Activated CD4-positive, alpha-beta T cell treated with anti-CD3 and anti-CD28 coated beads, Interleukin-2, amount 50 U/mL, for 24 hours (primary cell): ENCODE measurements at places on chromosomes 2 and 18.

GRCh38 chr2:170166735-170167134, 11.2 kb upstream of the MYO3B start:
- DNase-seq: no peak

DNA sequence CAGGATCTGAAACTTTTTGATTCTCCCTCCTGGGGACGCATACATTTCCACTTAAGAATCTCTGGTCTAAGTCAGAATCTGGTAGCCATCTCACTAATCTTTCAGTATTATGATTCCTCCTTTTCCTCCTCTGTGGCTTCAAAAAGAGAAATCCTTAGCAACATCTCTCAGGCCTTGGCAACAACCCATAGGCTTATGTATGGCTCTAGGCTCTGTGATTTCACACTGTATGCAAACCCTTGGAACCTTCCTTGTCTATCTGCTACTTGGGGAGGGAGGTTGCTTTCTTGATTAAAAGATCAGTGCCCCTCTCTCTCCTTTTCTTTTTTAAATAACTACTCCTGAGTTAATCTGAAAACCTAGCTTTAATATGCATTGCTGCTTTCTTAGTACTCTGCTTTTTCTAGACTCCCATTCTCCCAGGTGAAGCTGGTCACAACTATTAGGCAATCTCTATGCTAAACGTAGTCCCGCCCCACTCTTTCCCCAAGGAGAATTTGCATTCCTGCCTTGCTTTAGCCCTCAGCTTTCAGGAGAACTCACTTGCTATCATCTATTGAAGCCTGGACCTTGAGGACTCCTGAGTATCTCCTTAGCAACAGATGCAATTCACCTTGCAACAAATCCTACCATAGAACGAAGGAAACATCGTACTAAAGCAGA, 72.2 kb upstream of the L3MBTL4 start:
- no peak for DNase-seq

DNA sequence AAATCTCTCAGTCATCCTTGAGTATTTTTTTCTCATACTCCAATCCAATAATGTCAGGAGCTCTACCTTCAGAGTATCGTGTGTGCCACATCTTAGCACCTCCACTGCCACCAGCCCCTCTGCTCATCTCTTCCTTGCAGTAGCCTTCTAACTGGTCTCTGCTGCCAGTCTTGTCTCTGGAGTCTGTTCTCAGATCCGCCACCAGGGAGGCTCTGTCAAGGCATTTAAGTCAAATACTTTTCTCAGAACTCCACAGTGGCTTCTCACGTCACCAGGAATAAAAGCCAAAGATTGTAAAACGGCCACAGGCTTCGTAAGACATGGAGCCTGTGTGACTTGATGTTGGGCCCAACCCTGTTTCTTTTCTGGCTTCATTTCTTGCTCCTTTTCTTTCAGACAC, 7.1 kb downstream of the UNC50 start:
- DNase-seq: no peak

DNA sequence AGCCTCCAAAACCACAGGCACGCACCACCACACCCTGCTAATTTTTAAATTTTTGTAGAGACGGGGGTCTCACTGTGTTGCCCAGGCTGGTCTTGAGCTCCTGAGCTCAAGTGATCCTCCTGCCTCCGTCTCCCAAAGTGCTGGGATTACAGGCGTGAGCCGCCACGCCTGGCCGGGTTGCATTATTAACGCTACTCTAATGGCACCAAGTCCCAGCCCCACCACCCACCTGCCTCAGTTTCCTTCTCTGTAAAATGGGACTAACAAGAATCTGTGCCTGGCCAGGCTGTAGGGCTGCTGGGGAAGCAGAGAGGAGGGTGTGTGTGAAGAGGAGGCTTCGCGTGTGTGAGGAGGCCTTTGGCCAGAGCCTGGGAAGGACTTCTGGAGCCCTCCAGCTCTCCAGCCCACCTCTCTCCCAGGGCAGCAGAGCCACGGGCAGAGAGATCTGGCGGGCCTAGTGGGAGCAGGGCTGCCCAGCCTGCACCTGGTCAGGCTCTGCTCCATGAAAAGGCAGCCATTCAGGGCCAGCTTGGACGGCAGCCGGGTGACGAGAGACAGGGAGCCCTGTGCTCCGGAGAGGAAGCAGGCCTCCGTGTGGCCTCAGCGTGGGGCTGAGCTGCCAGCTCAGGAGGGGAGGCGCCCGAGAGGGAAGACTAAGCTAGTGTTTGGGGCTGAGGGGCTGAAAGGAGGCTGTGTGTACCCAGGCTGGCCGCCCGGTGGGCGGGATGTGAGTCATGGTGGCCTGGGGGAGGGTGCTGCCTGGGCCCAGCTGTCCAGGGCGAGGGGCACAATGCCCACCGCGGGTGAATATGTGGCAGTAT, 7.4 kb upstream of the B3GNT7 start:
- no peak for DNase-seq

DNA sequence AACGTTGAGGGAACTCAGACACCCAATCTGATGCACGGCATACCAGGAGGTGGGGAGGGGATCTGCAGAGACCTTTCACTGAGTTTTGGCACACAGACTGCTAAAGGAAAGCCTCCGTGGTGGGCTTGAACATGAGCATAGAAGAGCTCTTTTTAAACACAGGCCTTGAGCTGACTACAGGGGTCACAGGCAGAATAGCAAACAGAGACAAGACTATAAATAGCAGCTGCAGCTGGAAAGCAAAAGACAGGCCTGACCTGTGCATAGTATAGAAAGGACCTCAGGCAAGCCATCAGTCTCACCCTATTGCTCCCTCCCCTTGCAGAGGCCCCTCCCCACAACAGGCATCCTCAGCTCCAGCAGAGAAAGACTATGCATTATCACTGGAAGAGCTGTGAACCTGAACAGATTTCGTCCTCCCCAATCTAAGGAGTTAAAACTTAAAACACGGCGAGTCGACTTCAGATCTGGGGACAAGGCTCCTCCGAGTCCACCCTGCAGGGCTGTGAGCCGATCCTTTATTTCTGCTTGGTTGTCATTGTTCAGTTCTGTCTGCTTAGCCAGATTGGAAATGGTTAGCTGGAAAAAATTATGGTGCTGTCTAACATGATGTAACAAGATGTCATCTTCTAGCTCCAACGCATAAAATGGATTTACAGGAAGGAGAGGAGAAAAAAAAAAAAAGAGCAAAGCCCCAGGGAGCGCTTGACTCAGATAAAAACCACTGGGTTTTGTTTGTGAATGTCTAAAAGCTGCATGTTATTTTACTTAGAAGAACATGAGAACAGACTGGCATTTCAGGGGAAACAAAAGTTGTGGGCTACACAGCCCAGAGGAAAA, 25.2 kb upstream of the LCLAT1 start:
- peak; percentile 4 for DNase-seq

GRCh38 chr18:26562568-26562967, 14.2 kb upstream of the KCTD1 start:
- no peak for DNase-seq

DNA sequence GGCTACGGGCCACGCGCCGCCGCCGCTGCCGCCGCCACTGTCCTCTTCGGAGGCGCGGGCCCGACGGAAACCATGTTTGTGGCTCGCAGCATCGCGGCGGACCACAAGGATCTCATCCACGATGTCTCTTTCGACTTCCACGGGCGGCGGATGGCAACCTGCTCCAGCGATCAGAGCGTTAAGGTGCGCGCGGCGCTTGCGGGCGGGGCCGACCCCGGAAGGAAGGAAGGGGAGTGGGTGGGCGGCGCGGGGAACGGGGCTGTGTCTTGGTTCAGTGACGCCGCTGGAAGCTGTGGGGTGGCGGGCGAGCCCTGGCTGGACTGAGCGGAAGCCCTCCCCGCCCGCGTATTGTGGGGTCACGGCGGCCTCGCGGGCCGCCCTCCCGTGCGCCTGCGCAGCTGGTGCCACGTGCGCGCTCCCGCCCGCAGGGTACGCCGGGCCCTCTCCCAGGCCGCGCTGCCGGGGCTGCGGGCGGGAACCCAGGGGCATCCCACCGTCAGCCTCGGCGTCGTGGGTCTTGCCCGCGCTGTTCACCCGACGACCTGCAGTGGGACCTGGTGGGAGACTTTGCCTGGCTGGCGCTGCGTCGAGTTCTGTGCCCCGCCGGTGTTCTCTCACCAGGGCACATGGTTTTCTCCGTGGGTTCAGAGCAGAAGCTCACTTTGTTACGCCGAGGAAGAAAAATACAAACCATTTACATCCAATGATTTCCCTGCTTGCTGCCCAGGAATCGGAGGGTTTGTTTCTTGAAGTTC, 416 bp downstream of the SEH1L start:
- peak; percentile 98 for DNase-seq

DNA sequence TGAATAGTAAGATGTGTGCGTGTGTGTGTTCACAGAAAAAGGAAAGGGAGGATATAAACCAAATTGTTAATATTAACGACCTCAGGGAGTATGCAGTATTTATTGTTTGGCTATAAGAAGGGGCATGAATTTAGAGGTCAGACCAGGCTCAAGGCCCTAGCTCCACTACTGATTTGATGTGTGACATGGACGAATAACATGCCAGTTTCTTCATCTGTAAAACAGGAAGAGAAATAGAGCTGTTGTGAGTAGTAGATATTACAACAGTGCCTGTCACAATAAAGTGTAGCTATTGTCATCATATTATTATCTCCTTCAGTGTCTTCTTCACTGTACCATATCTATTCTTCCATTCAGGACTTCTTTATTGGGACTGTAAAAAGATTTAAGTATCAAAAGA, 4.1 kb upstream of the MAT2A start:
- DNase-seq: no peak

DNA sequence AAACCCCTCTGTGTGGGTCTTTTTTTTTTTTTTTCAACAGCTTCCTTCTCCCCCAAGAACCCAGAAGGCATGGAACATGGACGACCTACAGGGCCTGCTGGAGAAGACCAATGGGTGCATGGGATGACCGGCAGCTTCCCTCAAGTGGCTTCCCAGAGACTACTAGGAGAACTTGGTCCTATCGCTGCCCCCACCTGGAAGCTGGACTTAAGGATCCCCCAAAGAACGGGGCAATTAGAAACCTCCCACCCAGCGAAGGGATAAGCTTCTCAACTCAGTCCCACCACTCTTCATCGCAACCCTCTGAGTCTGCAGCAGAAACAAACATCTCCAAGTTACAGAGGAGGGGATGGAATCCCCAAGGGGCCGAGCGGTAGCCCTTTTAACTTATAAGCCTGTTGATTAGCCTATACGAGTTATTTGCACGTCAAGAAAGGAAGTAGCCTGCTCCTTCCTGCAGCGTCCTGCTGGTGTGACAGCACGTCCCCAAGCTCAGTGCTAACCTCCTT, 1.4 kb downstream of the ACTR1B start:
- no peak for DNase-seq

- no peak for DNase-seq
Measured at GRCh38 chr2:84217456-84217855, 241.6 kb downstream of the SUCLG1 start.

GRCh38 chr2:207939342-207940108, 85.8 kb downstream of the PLEKHM3 start:
- no peak for DNase-seq

DNA sequence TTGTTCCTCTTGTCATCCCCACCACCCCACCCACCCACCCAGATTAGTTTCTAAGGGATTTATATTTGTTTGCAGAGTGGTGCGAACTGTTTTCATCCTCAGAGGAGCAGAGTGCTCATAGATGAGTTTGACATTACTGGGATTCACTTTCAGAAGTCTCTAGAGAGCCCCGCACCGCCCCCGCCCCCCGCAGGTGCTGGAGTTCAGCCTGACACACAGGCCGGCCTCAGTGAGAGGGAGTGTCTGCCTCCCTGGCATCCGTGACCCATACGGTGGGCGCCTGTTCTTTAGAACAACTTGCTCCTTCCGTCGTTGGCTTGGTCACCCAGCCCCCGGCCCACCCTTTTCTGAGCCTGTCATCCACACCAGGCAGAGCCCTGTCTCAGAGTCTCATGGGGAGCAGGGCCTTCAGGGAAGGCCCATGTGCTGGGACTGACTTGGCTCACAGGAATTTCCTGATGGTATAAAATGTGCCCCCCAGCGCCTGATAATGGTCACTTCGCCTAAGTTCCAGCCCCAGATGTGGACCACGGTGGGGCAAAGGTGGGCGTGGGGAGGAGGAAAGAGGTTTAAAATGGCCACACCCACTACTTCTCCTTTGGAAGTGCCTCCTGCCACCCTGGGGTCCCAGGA, 44.3 kb downstream of the HPCAL1 start:
- DNase-seq: no peak

GRCh38 chr2:120290737-120291136, 38.1 kb downstream of the RALB start:
- DNase-seq: no peak

DNA sequence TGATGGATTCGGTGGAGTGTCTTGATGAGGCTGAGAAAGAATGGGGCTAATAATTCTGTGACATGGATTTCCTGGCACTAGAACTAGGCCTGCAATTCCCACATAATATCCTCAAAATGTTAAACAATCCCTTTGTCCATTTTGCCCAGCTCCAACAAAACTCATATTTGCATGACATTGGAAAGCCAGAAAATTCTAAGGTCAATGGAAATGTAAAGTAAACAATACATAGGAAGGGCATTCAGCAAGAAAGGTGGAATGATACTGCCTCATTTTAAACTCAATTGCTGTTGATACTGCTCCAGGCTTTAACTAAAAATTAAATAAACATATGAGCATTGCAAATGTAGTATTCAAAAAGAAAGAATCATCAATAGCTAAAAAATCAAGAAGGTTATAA, 434.8 kb upstream of the SLC8A1 start:
- DNase-seq: no peak

DNA sequence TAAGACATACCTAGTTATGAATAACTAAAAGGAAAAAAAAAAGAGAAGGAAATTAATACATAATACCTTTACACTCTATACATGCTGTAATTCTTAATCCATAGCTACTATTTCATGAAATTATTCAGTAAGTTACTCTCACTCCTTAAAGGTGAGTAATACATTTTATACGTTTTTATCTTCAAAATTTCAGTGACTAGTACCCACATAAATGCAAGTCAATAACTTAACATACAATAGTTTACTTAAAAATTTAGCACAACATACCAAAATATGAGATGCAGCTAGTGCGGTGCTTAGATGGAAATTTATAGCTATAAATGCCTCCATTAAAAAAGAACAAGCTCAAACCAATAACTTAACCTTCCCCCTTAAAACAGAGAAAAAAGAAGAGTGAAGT, 36.0 kb upstream of the DTNB start:
- DNase-seq: no peak
